Stimulated activated CD4-positive, alpha-beta T cell treated with anti-CD3 and anti-CD28 coated beads, Interleukin-2, amount 100 ng/mL, for 4 hours (primary cell): ENCODE measurements at places on chromosomes 6 and 20.

- DNase-seq: no peak
Measured at GRCh38 chr6:96702626-96703025, 134.7 kb downstream of the GPR63 start.

GRCh38 chr6:90190752-90191395 lies 105.8 kb downstream of the BACH2 start:
- DNase-seq: no peak

DNA sequence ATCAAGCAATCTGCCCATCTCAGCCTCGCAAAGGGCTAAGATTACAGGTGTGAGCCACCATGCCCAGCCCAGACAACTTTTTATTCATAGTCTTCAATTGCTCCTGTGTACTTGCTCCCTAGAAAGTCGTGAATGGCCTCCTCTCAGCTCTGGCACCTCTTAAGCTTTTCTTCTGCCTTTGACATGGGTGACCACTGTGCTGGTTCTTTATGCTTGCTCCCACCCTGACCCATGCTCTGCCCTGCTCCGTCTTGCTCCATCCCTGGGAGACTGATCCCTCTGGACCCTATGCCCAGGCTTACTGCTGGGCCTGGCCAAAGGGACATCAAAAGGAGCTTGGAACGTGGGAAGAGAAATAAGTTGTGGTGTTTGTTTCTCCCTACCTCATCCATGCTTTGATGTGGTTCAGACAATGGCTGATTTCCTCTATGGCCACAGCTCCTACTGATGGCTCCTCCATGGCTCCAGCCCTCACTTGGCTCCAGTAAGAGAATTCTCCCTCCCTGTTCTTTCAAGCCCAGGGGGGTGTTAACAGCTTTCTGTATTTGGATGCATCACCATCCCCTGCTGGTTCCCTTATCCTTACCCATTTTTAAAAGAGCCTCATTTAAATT lies 7.7 kb upstream of the TREM2 start:
- DNase-seq: no peak

DNA sequence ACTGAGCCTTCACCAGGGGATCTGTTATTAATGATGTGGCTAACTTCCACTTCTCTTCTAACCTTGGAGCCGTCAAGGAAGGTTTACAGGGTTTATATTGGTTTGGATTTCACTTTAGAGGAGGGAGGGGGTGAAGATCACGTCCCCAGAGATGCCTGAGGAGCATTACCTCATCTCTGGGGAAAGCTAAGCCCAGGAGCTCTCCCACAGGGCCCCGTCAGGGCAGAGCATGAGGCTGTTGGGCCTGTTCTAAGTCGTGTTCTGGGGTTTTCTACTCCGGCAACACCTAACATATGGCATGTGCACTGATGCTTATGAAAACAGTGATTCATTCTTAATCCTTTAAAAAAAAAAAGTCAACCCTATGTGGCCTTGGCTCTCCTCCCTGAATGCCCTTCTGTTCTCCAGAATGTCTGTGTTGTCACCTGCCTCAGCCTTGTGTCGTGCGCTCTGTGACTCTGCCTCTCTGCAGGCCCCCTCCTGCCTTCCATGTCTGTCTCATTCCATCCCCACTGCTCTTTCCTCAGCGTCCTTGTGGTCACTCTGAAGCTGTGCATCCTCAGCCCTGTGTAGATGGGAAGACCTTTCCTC lies 97.4 kb upstream of the JARID2 start:
- no peak for DNase-seq

GRCh38 chr6:157513619-157514485 lies 132.9 kb downstream of the ZDHHC14 start:
- no peak for DNase-seq

- no peak for DNase-seq
Measured at GRCh38 chr6:109429496-109429895, 10.9 kb downstream of the PPIL6 start.

DNA sequence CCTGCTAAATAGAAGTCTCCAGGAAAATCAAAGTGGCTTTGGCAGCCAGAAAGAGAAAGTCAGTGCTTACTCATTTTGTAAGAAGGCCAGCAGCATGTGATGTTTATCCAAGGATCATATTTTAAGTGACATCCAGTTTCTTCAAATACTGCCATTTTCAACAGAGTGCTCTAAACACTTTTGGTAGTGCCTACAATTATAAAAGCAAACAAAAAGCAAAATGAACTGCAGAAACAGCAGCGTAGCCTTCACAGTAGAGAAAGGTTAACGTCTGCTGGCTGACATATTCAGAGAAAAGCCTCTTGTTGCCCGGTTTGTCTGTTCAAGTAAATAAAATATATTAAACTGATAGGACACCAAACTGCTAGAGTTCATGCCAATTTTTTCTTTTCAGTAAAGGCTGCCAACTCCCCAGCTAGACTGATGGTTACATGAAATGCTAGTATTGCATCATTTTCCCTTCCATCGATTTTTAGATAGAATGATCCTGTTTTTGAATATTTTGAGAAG lies 705.7 kb upstream of the SLC35B3 start:
- DNase-seq: no peak

- no peak for DNase-seq
Measured at GRCh38 chr20:59455402-59456341, 148.7 kb upstream of the PHACTR3 start.

GRCh38 chr6:126720304-126720703 lies 380.4 kb downstream of the CENPW start:
- no peak for DNase-seq

- no peak for DNase-seq
Measured at GRCh38 chr20:7470912-7471311, 469.3 kb downstream of the HAO1 start.

DNA sequence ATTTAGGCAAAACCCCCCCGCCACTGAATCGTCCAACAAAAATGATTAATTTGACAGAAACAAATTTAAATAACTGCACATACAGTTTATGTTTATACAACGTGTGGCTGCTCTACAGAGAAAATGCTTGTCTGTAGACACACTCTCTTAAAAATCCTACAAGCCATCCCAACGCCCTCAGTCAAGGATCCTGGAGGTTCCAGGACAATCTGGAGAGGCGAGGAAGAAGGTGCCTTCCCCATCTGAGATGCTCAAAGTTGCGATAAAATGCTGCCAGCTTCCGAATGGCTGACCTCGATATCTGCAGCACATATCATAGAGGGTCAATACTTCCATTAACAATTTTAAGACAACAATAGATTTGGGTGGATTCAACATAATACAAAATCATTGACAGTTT lies 25.3 kb downstream of the ZNF217 start:
- no peak for DNase-seq

DNA sequence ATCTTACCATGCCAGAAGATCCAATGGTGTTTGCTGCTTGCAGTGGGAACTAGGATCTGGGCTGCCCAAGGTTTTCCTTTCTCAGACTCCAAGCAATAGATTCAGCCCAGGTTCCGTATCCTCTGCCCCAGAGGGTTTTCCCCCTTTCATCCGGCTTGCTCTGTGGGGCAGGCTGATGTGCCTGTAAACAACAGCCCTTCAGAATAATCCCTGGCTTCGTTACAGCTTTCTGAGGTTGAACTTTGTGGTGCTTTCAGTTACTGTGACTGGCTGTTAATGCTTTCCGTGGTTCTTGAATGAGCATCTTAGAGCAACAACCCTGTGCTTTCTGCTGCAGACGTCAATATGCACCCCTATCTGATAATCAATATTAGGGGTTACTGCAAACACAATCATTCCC lies 400.4 kb downstream of the BTBD3 start:
- DNase-seq: no peak

DNA sequence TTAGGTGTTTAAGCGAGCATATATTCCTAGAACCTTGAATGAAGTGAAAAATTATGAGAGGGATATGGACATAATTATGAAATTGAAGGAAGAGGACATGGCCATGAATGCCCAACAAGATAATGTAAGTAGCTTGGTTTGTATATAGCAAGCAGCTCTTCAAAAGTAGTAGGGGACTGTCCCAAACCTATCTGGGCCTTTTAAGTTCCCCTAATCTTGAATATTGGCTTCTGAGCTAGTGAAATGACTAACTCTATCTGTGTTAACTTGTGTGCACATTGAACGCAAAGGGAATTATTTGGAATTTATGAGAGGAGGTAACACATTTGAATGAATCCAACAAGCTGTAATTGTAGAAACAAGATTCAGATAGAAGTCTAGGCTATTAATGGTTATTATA lies 21.7 kb downstream of the RIOK1 start:
- no peak for DNase-seq

- no peak for DNase-seq
Measured at GRCh38 chr20:62361799-62362589, 5.1 kb downstream of the LAMA5 start.

DNA sequence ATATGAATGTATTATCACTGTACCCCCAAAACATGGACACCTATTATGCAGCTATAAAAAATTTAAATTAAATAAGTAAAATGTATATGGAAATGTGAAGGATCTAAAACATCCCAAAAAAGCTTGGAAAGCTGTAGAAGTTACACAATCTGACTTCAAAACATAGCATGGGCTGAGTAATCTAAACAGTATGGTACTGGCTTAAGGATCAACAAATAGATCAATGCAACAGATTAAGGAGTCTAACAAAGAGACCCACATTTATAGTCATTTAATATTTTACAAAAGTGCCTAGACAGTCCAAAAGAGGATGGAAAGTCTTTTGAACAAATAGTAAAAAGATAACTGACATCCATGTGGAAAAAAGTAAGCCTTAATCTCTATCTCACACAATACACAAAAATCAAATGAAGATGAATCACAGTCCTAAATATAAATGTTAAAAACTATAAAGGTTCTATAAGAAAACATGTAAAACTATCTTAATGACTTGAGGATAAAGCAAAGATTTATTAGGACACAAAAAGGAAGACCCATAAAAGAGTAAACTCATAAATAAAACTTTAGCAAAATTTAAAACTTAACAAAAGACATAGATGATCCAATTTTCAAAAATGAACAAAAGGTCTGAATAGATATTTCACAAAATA lies 46.8 kb downstream of the RANBP9 start:
- no peak for DNase-seq

DNA sequence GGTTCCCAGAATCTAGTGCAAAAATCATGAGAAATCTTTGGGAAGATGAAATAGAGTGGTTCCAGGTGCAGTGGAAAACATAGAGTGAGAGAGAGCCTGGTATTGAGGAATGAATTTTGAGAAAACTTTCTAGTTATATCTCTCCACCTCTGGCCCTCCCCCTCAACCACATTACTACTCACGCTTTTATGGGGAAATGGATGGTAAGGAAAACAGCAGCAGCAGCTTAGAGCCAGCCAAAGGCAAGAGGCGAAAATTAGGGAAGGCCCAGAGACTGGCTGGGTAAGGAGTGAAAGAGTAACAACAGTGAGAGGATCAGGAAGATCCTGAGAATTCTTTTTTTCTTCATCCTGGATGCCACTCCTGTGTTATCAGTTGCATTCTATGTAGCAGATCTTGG lies 187.9 kb upstream of the ECI2 start:
- no peak for DNase-seq

DNA sequence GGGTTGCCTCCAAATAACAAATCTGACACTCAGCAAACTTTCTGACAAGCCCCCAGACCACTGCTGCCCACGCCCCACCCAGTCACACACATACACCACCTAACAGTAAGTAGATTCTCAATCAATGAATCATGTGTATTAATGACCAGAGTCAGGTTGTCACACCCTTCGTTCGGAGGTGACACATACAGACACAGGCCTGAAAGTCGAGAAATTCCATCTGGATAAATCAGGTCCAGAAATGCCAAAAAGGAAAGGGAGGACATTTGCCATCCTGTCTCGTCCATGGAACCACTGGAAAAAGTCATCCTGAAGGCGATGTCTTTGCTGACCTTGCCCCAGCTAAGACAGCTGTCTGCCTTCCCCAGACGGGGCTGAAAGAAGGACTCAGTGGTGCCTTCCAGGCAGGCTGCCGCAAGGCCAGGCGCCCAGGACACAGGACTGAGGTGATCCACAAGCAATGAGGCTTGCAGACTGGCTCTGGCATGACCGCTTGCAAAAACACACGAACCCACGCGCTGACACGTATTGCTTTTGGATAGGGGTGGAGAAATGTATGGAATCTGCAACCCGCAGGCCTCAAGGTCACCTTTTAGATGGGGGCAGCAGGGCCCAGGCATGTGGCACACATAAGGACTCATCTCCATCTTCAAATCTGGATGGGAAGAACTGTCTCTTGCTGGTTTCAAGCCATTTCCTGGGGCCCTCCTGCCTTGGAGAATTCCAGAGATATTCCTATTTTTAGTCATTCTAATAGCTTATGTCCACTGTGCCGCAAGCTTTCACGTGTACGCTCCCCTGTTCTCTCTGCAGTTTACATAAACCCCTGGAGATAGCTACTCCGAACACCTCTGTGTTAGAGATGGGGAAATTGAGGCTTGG lies 9.0 kb downstream of the NFATC2 start:
- no peak for DNase-seq

GRCh38 chr6:154070657-154071056 lies 31.6 kb downstream of the OPRM1 start:
- no peak for DNase-seq

GRCh38 chr20:57707849-57708693 lies 1.7 kb downstream of the PMEPA1 start:
- no peak for DNase-seq

GRCh38 chr20:51563486-51564332 lies 21.2 kb upstream of the NFATC2 start:
- peak; percentile 21 for DNase-seq

- no peak for DNase-seq
Measured at GRCh38 chr20:2128542-2128941, 26.9 kb downstream of the STK35 start.

- no peak for DNase-seq
Measured at GRCh38 chr6:56204134-56204533, 43.2 kb downstream of the COL21A1 start.

- DNase-seq: no peak
Measured at GRCh38 chr6:13299918-13300317, 28.4 kb downstream of the TBC1D7 start.

- no peak for DNase-seq
Measured at GRCh38 chr20:57891014-57891413, 181.2 kb upstream of the PMEPA1 start.
